Adrenal gland (tissue), 19 donors: ENCODE measurements at places on chromosomes 5 and 9. TPM values are rescaled to one million over a fixed set of nuclear protein-coding genes. Genes with fewer than 3 reads are reported as not detected.

- no peak for DNase-seq
Observed at GRCh38 chr5:176527246-176528222, 9.7 kb downstream of the RNF44 start.

DNA sequence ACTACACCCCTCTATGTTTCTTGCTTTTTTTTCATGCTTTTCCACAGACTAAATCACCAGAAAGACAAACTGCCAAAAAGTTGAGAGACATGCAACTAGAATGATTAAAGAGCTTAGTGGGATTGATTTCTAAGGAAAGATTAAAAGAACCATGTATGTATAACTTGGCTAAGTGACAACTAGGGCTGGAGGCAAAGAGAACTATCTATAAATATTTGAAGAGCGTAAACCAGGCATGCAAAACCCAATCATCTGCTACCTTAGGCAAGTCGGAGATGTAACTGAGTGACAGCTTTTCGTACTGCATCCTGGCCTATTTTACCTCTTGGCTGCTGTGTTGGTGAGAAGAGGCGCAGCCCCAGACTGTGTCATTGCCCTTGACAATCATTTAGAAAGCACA lies 121.0 kb upstream of the TLX3 start:
- DNase-seq, result no peak

- DNase-seq, result no peak
Observed at GRCh38 chr9:34291423-34291822, 37.6 kb downstream of the KIF24 start.

The ETF1 gene
- 27.8 TPM for polyA plus RNA-seq

The CER1 gene
- polyA plus RNA-seq, result not detected

- DNase-seq, result no peak
Observed at GRCh38 chr9:4225291-4226028, 74.4 kb downstream of the GLIS3 start.

The OTP gene
- polyA plus RNA-seq, result not detected

DNA sequence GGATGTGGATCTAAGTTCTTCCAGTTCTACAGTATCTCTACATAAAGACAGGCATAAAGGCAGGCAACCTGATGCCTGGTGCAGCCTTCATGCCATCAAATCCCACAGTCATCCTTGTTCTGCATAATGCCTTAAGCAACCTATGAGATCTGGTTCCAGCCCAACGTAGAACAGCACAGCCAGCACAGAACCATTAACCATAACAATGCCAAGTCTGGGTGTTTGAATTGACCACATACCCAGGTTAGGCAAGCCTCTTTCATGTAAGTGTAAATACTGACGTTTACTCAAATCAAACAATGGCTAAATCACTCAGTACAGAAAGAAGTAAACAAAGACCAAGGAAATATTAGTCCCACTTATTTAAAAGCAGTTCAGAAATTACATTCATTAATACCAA lies 195.0 kb downstream of the ADAMTSL1 start:
- no peak for DNase-seq

DNA sequence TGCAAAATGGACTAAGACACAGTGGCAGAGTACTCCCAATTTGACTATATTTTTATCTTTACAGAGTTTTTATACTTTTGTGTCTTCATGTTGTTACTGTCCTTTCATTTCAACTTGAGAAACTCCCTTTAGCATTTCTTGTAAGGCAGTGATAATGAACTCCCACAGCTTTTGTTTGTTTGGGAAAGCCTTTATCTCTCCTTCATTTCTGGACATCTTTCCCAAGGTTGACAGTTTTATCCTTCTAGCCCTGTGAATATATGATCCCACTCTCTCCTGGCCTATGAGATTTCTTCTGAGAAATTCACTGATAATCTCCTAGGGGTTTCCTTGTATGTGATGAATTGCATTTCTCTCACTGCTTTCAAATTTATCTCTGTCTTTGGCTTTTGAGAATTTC lies 9.2 kb upstream of the SARDH start:
- DNase-seq, result no peak

DNA sequence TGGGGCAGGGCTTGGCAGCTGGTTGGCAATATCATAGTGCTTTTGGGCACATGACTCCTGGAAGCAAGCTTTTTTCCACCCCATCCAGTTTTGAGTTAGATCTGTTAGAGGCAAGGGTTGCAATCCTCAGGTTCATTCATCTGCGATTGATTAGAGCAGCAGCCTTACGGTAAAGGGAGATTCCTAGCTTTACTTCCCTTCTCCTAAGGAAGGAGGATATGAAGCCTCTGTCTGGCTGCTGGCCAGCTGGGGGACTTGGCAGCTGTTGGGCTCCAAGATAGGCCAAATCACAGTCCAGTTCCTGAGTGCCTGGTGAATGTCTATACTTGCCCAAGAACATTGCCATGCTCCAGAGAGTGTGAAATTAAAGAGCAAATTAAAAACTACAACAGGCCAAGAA lies 113.4 kb upstream of the CCNH start:
- DNase-seq, result no peak

GRCh38 chr5:74041913-74042312 lies 415.9 kb downstream of the ARHGEF28 start:
- DNase-seq, result no peak

The TXNDC8 gene
- not detected for polyA plus RNA-seq

- DNase-seq, result peak; percentile 39
Observed at GRCh38 chr5:179823937-179824744, 3.4 kb downstream of the SQSTM1 start.
